ENCODE measurements at places on chromosomes 1 and 21. TPM values are rescaled to one million over a fixed set of nuclear protein-coding genes. Genes with fewer than 3 reads are reported as not detected.

DNA sequence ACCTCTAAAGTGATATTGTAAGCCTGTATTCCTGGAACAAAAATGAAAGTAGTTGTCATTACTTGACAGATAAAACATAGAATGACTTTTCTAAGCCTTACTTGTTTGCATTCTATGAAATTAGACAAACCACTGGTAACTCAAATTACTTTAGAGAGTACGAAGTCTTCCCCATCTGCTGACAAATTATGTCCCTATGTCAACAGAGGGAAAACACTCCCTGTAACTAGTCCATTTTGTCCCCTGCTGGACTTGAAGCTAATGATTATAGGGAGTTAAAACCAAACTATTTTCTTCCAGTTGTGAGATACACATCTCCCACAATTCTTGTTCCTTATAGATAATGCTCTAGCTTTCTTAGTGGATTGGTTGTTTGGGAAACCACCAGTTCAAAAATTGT is 39.6 kb downstream of the GREM2 start:
- DNase-seq = no peak

GRCh38 chr1:247293047-247293446 is 37.2 kb downstream of the VN1R5 start:
- DNase-seq = no peak

Gene FCRL6
- total RNA-seq = 0.60 TPM

DNA sequence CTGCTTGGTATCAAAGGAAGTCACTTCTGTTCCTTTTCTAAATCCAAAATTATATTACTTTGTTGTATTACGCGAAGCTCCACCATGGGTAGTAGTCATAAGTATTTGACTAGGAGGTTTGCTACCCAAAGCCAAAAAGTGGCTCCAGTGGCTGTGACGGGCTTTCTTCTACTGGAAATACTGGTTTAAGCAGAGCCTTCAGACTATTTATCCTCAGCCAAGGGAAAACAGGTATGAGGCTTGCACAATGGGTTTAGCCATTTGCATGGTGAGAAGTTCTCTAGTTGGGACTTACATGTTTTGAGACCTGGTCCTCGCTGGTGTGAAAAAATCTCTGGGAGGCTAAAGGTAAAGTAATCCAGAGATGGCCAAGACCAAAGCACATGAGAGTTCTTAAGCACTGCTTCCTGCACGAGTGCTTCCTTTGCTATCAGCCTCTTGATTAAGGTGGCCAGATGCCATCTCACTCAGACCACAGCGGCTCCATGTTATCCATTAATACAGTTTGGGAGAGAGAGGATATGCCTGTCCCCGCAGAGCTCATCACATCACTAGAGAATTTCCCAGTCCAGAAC is 121.2 kb downstream of the PIK3R3 start:
- DNase-seq = no peak

Gene B3GALT2
- 5.8 TPM for total RNA-seq

Gene SGIP1
- total RNA-seq = 9.8 TPM

- no peak for DNase-seq
These were observed 91.8 kb downstream of the ZZZ3 start for GRCh38 chr1:77590651-77591050.

DNA sequence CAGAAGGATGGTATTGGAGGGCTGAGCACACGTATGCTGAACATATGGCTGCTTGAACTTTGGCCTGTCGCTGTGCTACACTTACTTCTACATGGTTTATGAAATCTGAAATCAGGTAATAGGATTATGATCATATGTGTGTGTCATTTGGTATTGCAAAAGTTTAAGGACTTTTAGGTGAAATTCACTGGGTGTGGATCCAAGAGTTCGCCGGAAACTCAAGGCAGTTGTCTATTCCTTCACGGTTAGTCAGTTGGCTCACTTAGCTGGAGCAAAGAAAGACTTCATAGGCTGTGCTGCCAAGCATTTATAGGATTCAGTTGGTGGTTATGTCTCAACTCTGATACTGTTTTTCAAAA is 927 bp downstream of the UAP1 start:
- no peak for DNase-seq

GRCh38 chr1:201456499-201457309 is 12.3 kb downstream of the PHLDA3 start:
- DNase-seq = no peak

DNA sequence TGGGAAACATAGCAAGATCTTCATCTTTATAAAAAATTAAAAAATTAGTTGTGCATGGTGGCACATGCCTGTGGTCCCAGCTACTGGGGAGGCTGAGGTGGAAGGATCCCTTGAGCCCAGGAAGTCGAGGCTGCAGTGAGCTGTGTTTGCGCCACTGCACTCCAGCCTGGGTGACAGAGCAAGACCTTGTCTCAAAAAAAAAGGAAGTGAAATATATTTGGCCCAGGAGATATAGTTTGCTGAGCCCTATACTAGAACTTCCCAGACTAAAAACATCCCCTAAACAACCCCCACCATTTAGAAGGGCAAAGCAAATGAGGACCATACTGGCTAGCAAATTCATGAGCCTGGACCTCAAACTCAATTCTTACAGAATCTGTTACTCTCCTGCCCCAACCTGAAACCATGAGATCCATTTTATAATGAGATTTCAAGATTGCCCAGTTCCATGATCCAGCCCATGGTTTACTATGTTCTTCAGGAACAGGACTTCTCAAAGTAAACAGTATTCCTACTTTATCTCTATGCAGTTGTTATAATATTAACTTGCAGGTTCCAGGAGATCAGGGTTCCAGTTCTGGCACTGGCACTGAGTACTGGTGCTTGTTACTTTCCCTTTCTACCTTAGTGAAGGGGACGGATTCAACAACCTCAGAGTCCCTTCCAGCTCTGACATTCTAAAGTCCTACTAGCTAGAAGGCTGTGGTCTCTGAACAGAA is 48.9 kb upstream of the TADA1 start:
- DNase-seq = no peak

Gene OR2T35
- not detected for total RNA-seq

DNA sequence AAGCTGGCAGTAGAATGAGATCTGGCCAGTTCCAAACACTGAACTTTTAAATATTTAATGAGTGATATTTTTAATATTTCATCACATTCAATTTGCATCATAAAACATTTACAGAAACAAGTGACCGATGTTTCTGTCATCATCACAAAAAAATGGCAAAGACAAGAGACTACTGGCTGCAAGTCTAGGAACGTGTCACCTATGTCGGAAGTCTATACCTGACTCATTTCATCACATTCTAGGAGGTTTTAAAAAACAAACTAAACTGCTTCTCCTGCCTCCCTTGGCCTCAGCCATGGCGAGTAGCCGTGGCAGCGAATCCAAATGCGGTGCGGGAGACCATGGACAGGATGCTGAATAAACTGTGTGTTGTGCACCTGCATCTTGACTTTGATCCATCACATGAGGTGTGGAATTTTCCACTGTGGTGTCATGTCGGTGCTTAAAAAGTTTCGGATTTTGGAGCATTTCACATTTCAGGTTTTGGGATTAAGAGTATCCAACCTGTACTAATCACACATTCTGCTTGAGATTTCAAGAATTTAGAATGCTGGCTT is 43.1 kb downstream of the CLSTN1 start:
- DNase-seq = no peak

Data from mesothelial cell of epicardium (in vitro differentiated cells).